ENCODE measurements at places on chromosomes 11 and 22. TPM values are rescaled to one million over a fixed set of nuclear protein-coding genes. Genes with fewer than 3 reads are reported as not detected.

- DNase-seq, result no peak
Measured at GRCh38 chr22:41215926-41216325, 10.8 kb downstream of the L3MBTL2 start.

DNA sequence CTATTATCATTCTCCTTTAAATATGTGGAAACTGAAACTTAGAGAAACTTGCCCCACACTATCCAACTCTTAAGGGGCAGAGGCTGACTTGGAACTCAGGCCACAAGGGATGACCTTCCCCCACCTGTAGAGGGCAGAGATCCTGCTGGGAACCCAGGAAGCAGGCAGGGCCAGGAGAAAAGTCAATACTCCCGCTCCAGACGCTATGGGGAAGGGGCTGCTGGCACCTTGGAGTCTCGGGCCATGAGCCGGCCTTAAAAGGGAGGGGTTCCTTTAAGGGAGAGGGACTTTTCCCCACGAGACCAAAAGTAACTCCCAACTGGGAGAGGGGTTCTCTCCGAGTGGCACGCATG lies 620 bp upstream of the ANO5 start:
- DNase-seq, result no peak

Gene F2
- not detected for total RNA-seq

DNA sequence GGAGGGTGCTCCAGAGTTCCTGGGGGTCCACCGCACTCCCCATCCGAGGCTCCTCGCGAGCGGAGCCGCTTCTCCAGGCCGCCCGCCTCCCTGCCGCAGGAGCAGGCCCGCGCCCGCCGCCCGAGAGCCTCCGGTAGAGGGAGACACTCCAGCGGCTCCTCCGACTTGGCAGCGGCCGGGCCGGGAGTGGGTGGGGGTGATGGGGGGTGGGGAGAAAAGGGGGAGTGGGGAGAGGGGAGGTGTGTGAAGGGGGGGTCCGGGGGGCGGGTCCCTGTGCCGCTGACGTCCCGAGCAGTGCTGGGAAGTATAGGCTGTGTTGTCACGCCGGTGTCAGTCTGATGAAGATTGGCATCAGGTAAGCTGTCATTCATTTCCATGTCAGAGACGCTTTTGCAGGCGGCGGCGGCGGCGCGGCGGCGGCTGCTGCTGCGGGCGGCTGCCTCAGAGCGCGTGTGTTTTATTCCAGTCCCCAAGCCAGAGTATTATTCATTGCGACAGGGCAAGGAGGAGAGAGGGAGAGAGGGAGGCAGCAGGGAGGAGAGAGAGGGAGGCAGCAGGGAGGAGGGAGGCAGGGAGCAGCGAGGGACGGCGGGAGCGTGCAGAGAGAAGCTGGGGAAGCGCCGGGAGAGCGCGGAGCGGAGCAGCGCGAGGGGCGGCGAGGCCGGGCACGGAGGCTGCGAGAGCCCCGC lies at the start of gene PKNOX2:
Gene PKNOX2 (plus strand): TSS at position 330 of the 689 bp plus-strand sequence. CDS start 186,555 bp downstream, outside the sequence.
- DNase-seq, result peak; percentile 44

Gene NPAS4
- not detected for total RNA-seq

Gene RASSF10
- total RNA-seq, result 0.21 TPM

Gene OR51T1
- not detected for total RNA-seq

All from HT1080 (cell line).